ENCODE measurements at places on chromosomes 4 and X.

GRCh38 chr4:24583451-24584210, 723 bp downstream of the DHX15 start:
- DNase-seq, result peak; percentile 82

DNA sequence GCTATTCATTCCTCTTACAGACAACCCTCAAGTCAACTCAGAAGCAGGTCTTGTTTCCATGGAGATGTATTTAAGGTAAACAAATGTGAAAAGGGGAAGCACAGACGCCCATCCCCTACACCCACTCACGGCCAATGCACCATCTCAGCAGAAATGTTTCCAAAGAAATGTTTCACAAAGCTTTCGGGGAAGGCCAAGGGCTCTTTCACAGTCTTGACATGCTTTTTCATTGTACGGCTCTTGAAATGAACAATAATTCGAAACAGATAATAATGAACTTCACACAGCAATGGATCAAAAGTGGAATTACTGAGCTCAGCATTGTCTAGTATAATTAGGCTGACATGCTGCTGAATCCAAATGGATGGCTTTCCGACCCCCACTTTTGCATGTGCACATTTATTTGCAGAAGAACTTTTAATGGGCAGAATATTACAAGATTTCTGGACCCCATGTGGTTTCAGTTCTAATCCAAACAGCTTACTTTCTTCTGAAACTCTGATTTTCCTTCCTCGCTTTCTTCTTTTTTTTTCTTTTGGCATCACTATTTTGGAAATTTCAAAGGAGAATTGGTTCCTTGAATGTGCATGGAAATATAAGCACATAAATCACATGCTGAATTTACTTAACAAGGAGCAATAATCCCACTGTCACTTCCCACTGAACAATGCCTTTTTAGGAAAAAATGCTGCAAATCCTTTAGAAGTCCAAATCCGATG, 160.9 kb downstream of the SMIM20 start:
- DNase-seq, result peak; percentile 87

DNA sequence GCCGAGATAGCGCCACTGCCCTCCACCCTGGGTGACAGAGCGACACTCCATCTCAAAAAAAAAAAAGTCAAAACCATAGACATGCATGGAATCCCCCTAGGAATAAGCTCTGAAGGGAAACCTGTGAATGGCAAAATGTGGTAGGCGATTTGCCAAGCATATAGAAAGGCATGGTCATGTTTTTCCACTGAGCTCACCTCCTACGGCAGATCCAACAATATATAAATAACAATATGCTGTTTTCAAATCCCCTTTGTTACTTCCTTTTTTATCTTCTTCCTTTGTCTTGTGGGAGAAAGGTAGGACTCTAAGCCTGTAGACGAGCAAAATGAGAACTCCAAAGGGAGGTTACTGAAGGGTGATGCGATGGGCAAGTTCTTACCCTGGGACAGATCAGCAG, 219.0 kb downstream of the PALLD start:
- DNase-seq, result no peak

- no peak for DNase-seq
Observed at GRCh38 chr4:102535398-102536082, 34.4 kb downstream of the NFKB1 start.

DNA sequence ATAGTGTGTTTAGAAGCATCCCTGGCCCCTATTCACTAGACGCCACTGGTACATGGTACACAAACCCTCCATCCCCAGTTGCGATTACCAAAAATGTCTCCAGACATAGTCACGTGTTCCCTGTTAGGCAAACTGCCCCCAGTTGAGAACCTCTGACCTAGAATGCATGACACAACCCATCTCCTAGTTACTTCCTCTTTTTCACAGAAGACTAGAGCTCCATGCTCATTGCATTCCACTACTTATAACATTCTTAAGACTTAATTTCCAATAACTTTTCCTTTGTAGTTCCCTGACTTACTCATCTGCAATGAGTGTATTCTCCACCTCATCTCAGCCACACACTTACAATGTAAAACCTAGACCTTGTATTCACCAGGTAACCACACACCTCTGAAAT, 68.6 kb downstream of the PRSS12 start:
- no peak for DNase-seq

GRCh38 chrX:30580641-30581040, 3.1 kb upstream of the TASL start:
- no peak for DNase-seq

DNA sequence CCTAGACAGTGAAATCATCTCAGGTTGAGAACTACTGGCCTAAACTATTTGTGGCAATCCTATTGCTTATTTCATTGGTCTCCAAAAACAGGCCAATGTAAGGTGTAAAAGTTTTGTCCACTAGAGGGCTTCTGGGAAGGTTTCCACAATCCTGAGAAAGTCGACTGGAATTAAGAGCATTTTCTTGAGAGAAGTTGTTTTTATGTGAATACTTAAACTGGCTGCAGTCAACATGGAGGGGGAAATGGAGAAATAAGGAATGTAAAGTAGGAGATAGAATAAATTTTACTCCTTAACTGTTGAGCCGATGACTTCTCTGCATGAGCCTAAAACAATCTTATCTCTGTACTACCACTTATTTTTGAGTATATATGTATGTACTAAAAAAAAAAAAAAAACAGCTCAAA, 11.0 kb upstream of the EIF4E start:
- DNase-seq, result no peak

GRCh38 chrX:81259714-81260395, 58.0 kb downstream of the SH3BGRL start:
- DNase-seq, result no peak

DNA sequence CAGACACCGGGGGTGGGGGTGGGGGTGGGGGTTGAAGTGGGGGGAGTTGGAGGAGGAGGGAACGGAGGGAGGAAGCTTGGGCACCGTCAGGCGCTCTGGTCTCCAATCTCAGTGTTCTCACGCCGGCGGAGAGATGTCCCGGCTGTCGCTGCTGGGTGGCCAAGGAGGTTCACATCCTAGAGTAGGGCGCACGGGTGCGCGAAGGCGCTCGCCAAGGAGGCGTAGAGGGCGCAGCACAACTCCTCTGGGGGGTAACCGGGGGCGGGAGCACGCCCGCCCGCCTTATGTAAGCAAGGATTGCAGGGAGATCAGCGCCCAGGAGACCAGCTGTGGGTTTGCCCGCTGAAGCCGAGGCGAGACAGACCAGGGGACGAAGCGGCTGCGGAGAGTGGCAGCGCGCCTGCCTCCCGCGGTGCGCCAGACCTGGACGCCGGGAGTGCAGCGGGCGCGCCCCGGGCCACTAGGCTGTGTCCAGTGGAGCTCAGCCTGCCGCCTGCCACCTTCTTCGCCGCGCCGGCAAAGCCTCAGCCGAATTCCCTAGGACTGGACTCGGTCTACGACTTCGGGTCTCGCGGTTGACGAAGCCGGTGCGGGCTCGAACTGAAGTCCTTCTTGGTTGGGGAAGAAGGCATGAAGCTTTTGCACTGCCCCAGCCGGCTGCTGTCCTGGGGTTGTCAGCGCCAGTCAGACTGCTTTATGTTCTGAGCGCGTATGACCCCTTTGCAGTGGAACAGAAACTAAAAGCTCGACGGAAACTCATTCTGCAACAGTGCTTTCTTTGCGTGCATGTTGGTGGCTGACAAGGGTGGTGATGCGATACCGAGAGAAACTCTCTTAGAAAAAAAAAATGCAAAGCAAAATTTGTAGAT, 707 bp upstream of the UNC5C start:
- no peak for DNase-seq

GRCh38 chr4:53508446-53508845, 82.8 kb downstream of the LNX1 start:
- DNase-seq, result no peak

GRCh38 chr4:142567199-142567598, 278.9 kb downstream of the INPP4B start:
- peak; percentile 83 for DNase-seq

DNA sequence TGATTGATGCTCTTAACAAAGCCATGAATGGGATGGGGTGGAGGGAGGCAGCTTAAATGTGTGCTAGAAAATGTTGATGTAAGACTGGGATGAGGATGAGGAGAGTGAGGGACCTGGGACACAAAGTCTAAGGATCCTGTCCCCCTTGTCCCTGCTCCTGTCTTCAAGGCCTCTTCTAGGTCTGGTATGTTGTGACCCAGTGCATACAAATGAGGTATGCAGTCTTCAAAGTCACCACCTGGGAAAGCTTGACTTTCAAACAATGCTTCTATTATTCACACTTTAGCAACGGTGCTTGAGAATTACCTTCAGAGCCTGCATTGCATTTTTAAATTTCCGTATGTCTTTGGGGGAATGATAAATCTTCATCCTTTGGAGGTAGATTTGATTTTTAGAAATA, 88.4 kb upstream of the SLC34A2 start:
- no peak for DNase-seq

GRCh38 chr4:11297201-11297600, 131.5 kb downstream of the HS3ST1 start:
- DNase-seq, result no peak

DNA sequence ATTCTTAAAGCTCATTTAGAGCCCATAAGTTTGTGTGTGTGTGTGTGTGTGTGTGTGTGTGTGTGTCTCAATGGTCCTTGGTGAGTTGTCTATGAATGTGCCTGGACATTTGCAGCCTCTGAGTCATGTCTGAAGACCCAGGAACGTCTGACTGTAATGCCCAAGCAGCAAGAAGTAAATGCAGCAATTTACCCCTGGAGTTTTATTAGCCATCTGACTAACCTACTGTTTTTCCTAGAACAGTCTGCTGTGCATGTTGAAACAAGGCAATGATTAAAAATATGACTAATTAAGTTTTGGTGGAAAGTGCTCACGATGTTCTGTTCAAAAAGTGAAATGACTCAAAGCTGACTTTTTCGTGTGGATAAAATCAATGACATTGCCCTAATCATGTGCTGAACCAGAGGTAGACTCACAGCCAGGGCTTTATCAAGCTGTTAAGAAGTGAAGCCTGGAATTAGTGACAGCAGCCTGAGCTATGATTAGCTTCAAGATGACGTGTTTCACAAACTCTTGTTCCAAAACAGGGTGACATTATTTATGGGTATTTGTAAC, 201.6 kb downstream of the CPE start:
- DNase-seq, result no peak

- no peak for DNase-seq
Observed at GRCh38 chrX:101171883-101172400, 47.6 kb upstream of the DRP2 start.

- DNase-seq, result no peak
Observed at GRCh38 chr4:45910511-45910910, 213.3 kb downstream of the GABRG1 start.

DNA sequence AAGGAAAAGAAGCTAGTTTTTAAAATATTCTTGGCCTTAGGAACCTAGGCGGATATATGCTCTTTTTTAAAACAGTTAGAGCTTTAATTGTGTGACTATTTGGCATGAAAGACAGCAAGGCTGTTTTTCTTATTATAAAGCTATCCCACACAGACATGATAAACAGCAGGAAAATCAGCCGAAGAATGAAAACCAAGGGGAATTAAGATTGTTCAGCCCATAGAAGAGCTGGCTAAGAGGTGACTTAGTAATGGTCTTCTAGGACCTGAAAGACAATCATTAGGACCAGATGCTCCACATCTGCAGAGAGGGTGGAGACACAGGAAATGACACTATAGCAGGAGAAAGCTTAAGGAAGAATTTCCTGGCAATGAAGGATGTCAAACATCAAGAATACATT, 171.4 kb upstream of the NRK start:
- no peak for DNase-seq

DNA sequence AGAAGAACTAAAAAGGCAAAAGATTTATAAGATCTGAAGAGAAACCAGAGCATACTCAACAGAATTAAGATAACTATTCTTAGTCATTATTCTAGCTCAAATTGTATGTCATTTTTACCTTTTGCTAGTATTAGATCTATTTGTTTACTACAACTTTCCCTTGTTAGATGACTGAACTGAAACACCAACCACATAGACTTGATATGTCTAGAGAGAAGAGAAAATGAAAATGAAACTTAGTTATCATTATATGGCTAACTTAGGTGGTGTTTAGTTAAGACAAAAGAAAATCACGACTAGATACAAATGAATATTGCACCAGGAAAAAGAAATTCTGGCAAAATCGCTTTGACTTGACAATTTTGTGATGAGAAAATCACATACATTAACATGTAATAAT, 690.8 kb downstream of the PCDH18 start:
- no peak for DNase-seq

DNA sequence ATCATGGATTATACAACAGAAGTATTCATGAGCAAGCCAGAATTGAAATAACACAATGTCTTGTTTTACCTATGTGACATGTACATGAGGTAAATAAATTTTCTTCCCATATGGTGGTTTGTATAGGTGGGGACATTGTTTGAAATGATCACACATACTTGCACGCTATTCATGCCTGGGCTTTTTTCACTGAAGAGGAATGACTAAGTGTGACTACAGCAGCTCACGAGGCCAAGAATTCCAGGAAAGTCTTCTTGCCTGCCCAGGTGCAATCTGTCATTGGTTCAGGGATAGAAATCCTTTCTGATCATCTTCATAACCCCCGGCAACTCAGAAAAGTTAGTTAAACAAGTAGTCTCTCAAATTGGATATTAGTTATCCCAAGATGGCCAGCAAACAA, 36.3 kb upstream of the AREG start:
- no peak for DNase-seq

DNA sequence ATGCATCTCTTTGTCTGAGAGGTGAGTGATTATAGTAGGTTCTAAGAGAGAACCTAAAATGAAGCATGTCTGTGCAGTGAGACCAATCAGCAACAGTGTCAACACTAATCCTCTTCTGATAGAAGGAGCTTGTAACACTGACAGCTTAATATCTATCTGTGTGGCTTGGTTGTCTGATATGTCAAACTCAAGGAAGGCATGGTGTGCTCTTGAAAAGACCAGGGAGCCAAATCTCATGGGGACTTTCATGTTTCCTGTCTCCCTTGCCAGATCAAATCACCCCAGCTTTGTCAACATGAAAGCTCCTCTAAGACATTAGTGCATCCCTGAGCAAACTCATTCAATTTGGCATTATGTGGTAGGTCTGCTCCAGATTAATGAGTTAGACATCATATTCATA, 95.4 kb downstream of the ANOS1 start:
- DNase-seq, result no peak

DNA sequence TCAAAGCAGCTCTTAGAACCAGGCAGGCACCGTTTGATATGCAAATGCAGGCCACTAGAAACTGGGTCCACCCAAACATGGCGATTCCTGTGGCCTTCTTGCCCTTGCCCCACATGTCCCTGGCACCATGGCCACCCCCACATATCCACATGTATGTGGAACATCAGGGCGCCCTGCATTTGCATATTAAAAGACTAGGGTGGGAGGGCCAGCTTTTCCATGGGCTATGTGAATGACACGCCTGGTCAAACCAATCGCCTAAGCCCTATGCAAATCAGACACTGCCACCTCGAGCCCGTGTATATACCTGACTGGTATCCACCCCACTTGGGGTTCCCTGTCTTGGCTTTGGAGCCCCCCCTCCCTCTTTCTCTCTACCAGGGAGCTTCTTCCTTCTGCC, 107.0 kb downstream of the ABLIM2 start:
- DNase-seq, result no peak

DNA sequence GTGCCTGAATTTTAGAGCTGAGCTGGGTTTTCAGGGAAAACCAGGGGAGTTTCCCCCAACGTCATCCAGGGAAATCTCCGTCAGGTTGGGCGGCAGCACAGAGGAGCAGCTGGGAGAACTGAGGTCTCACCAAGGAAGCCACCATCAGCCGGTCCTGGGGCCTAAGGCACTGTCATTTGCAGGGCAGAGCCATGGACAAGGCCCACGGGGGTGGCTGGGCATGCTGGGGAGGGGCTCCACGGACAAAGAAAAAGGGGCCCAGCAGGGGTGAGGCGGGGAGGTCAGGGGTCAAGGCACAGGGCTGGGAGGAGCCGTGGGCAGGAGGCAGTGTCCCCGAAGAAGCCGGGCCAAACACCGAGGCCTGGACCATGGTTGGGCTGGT, 109.8 kb downstream of the HMX1 start:
- DNase-seq, result peak; percentile 52

Data from activated effector memory CD4-positive, alpha-beta T cell treated with anti-CD3 and anti-CD28 coated beads, Interleukin-2, amount 50 U/mL, for 16 hours (primary cell).